Esophagus squamous epithelium (tissue), 5 donors: ENCODE measurements at places on chromosomes 4 and X.

- DNase-seq: no peak
These were observed 29.5 kb downstream of the TMEM131L start for GRCh38 chr4:153495480-153496193.

DNA sequence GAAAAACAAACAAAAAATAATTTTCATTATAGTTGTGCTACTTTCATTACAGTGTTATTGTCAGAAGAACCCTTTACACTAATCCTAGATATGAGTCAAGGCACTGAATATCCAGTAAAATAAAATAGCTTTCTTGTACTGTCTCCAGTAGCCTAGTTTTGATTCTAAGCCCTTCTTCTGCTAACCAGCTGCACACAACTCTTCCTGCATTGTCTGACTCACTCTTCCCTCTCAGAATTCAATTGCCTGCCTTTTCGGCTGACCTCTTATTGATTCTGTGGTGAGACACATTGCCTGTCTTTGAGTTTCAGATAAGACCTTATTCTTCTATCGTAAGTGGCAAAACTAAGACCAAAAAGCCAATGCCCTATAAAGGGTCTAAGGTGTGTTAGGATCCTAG, 26.7 kb upstream of the PCDH18 start:
- no peak for DNase-seq

DNA sequence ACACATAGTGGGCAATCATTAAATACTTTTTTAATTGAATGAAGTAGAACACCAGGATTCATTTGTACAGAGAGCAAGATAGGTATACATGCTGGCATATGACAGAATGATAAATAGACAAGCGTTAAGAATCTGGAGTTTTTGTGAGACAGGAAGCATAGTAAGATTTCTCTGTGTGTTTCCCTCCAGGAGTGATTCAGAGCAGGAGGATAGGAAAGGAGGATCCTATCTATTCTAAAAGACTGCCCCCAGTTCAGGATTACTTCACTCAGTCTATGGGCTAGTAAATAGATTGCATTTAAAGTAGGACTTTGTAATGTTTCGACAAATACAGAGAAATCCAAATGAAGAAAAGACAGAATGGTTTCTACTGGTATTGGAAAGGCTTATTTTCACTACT, 423.7 kb downstream of the PDGFC start:
- no peak for DNase-seq

DNA sequence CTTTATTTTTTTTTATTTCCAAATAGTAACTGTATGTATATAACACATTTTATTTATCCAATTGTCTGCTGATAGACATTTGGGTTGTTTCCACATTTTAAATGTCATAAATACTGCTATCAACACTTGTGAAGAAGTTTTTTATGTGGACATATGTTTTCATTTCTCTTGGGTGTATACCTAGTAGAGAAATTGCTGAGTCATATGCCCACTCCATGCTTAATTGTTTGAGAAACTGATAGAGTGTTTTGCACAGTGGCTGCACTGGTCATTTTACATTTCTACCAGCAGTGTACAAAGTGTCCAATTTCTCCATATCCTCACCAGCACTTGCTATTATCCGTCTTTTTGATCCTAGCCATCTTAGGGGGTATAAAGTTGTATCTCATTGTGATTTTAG, 567.8 kb downstream of the GBA3 start:
- no peak for DNase-seq

DNA sequence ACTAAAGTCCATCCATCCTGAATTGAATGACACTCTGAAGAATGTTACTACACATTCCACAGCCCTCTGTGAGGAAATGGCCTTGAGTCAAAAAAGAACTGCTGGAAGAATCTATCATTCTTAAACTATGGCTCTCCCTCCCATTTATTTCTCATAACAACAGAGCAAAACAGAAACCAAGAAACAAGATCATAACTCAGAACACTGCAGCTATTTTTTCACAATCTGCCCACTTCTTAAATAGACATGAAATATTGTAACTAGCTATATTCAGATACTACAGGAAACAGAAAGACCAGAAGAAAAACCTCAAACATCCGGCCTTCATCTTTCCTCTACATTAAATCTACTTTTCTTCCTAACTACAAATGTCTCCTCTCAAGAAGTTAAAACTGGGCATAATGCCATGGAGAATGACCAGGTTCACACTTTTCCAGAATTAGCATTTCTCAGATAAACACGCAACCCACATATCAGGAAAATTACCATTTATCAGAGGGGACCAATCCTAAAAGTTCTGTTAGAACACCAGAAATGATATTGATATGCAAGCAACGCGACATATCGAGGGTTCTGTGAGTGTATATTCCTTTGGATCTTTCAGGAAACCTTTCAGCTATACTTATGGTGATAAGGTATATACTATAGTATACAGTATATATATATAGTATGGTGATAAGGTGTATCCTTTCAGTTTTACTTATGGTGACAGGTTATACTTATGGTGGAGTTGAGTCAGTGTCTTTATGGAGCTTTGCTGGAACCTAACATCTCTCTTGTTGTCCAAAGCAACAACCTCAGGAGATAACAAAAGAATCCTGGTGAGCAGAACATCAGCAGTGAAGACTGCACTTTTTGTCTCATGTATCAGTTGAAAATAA, 60.4 kb upstream of the IRF2 start:
- no peak for DNase-seq

GRCh38 chr4:76430519-76431388, 4.3 kb upstream of the SHROOM3 start:
- DNase-seq: no peak

- DNase-seq: no peak
These were observed 7.0 kb downstream of the VAMP7 start for GRCh38 chrX:155888139-155888538.

DNA sequence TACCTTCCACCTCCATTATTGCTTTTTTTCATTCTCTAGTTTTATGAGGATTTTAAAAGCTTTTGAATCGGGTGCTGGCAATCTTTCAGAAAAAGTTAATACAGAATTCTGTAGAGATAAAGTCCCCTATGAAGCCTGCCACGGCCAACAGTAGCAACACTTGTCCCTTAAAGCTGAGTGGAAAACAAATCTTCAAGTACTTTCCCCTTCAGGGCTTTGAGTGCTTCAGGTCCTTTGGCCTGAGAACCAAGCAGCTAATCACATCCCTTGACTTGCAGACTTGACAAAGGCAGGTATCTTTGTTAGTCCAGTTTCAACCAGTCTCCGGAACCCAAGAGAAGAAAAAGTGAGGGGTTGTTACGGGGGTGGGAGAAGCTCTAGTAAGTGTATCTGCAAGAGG, 144.4 kb downstream of the ATG4A start:
- no peak for DNase-seq

DNA sequence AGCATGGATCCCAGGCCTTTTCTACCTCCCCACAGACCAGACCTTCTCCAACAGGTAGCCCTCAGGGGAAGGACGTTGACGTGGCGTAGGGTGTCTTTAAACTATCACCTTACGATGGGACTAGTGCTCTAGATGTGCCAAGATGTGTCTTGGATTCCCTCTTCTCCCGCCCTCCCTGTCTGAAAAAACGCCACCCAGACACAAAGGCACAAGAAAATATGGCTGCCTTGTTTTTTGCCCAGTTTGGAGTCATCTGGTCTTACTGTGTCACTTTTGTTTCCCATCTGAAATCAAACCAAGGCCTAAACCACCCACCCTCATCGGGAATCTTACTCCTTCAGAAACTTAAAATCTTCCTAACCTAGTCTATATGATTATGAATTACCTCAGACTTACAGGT, 235.4 kb downstream of the OR13H1 start:
- no peak for DNase-seq

DNA sequence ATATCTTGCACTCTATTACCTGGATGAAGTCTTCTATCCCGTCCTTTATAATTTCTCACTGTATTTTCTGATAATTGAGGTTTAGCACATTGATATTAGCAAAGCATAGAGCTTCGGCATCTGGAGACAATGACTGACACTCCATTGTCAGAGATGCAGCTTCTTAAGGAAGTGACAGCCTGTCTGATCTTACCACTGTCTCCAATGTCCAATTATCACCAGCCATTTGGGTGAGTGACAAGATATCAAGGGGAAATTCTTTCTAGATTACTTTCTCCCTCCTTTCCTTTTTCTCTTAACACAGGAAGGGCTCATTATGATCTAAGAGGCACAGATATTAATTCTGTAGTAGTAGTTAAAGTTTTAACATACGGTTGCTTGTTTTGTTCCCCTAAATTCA, 86.4 kb downstream of the LDB2 start:
- DNase-seq: no peak

DNA sequence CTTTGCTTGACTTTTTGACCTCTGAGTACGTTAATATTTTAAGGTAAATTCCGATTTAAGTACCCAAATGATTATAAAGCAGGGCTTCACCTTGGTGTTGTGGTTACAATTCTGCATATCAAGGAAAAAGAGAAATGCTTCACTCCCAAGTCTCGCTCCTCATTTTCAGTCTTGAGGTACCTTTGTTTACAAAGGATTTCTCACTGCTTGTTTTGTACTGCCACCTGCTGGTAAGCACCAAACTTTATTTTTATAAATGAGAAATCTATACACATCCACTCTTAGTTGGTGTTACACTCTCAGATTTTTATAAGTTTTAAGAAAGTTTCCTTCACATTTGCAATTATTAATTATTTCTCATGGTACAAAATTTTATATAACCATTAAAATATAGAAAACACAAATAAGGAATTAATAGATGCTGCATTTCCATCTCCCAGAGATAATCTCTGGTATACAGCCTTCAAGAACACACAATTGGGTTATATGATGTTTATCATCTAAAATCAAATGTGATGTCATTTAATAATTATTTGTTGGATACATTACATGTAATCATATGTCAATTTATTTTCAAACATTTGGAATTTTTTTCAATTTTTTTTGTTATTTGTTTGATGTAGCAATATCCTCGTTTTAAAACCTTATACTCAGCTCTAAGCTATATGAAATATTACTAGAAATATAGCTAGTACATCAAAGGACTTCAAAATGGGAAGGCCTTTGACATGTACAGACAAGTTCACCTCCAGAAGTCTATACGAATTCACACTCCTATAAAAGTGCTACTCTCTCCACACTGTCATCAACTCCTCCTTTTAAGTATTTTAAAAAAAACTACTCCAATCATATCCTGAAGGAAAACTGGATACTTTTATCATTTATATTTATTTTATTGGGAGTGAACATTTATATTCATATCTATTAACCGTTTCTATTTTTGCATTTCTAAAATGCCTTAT, 179.9 kb downstream of the KCNIP4 start:
- no peak for DNase-seq

DNA sequence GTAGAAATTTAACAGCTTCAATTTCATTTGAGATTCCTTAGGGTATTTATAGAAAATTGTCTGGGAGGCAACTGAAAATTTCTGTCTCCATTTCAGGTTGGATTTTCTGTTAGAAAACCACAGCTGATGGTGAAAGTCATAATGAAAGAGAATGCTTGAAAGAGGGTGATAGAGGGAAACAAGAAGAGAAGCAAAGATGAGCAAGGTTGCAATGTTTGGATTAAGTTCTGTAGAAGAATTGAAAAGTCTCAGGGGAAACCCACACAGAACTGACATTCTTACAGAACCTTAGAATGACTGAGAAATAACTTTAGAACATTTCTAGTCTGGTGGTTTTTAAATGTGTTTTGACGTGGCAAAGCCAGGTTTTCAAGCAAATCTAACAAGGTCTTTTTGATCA, 14.7 kb downstream of the GBA3 start:
- DNase-seq: no peak

DNA sequence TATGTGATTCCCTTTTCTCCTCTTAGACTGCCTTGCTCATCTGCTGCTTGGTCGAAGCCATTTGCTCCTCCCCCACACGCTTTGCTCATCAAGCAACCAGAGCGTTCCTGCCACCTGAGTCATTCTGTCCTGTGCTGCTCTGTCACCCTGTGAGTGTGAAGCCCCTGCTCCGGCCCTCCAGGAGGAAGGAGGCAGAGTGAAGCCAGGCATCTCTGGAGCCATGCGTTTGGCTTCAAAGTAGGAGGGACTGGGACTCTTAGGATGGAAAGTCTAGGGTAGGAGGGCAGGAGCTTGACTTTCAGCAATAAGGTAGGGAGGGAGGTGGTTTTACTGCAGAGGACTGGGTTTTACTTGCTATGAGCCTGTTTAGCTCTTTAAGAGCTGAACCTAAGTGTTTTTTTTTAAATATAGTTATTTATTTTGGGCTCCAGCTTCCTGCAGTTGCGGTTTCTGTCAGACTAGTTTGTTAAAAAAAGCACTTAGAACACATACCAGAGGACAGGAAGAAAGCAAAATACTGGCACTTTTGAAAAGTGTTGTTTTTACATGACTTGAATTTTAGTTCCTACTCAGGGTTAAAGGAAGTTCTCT, 63.6 kb downstream of the SPINK2 start:
- DNase-seq: peak; percentile 5

DNA sequence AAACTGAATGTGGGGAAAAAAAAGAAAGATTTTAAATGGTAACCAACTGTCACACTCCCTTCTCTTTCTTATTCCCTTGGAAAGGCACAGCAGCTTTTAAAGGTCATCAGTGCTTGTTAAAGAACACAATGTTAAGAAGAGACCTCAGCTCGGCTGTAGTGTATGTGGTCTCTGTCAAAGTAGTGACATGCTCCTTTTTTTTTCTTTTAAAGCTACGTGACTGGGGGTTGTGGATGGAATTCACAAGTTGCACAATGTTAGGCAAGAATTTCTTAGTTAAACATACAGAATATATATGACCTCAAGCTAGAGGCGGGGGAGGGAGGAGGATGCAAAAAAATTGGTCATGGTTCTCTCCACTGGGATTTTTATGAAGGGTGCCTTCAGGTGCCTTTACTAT, 45.6 kb downstream of the OCRL start:
- DNase-seq: no peak

GRCh38 chrX:2931612-2932011, 2.5 kb upstream of the ARSD start:
- no peak for DNase-seq

DNA sequence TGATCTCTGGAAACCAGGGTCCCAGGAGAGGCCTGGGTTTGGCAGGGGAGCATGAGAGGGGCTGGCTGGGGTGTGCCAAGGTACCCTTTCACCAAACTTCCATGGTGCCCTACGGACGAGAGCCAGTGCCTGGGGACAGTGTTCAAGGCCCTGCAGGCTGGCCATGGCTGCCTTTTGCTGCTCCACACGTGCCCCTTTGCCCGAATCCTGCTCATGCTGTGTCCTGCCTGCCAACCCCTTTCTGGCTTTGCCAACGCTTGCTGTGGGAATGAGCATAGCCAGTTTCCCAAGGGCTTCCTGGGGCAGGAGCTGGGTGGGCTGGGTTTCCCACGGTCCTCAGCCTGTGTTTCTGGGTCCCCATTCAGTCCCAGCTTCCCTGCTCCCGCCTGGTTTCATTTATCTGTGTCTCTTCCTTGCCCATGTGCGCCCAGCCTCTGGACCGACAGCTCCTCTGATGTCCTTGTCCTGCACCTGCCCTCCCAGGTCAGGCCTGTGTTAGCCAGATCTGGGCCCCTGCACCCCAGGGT, 17.3 kb downstream of the CPZ start:
- DNase-seq: no peak

DNA sequence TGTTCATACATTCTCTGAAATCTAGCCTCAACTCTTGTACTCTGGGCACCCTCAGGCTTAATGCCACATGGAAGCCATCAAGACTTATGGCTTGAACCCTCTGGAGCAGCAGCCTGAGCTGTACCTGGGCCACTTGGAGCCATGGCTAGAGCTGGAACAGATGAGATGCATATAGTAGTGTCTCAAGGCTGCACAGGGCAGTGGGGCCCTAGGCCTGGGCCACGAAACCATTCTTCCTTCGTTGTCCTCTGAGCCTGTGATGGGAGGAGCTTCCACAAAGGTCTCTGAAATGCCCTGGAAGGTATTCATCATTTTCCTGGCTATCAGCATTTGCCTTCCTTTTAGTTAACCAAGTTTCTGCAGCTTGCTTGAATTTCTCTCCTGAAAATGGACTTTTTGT, 1427.2 kb upstream of the PCDH10 start:
- DNase-seq: no peak
